PC-9 (cell line): ENCODE measurements at places on chromosomes 6 and 20. TPM values are rescaled to one million over a fixed set of nuclear protein-coding genes. Genes with fewer than 3 reads are reported as not detected.

DNA sequence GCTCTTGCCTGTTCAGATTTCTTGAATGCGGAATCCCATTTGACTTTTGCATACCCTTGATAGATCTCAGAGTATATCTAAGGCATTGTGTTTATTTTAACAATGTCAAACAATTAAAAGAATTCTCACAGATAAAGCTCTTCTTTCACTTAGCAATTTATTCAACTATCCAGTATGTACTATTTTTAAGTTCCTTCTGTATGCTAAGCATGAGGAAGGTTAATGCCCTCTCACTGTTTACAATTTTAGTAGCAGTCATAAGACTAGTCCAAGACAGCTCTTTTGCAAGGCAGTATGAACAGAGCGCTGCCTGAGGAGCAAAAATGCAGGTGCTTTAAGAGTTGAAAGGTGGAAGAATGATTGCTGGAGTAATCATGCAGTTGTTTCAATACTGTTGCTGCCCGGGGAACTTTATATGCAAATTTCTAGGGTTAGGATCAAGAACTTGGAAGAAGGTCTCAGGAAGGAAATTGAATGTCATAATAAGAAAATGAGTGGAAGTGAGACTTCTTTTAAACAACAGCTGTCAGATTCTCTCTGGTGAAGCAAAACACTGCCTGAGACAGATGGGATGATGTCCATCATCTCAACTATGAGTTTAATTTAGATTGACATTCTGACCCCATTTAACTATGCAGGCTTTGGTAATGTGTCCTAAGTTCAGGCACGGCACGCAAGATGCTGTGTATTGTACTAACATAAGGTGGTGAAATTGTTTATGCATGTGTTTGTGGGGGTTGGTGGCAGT is 1303.5 kb upstream of the CITED2 start:
- DNase-seq = no peak
- H3K27ac ChIP-seq = no peak overlapping the region
- no peak overlapping the region for H3K4me3 ChIP-seq
- no peaks in the 10 kb centered on the region for H3K36me3 ChIP-seq
- no peaks in the 10 kb centered on the region for H3K27me3 ChIP-seq
- H3K4me1 ChIP-seq = no peaks in the 10 kb centered on the region

DNA sequence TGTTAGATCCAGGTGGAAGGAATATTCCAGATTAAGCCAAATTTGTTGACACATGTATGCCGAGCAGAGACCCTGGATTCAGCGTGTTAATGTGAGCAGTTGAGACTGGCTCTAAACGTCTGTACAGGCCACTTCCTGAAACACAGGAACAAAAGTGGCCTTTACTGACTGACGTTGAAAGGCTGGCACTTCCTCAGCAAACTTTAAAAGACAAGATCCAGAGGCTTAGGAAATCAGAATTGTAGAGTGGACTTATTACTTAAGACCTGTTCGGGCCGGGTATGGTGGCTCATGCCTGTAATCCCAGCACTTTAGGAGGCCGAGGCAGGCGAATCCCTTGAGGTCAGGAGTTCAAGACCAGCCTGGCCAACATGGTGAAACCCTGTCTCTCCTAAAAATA is 125.7 kb upstream of the ARID1B start:
- no peak overlapping the region for H3K4me3 ChIP-seq
- no peaks in the 10 kb centered on the region for H3K4me1 ChIP-seq
- no peaks in the 10 kb centered on the region for H3K36me3 ChIP-seq
- no peaks in the 10 kb centered on the region for H3K27me3 ChIP-seq

GRCh38 chr6:89985751-89986493 is 91.7 kb downstream of the GJA10 start:
- H3K4me3 ChIP-seq = no peak overlapping the region
- H3K4me1 ChIP-seq = peaks cover 9% of the 10 kb centered on the region; the same call in 1 of the 2 replicates
- no peaks in the 10 kb centered on the region for H3K36me3 ChIP-seq
- no peaks in the 10 kb centered on the region for H3K27me3 ChIP-seq
- H3K27ac ChIP-seq = no peak overlapping the region

DNA sequence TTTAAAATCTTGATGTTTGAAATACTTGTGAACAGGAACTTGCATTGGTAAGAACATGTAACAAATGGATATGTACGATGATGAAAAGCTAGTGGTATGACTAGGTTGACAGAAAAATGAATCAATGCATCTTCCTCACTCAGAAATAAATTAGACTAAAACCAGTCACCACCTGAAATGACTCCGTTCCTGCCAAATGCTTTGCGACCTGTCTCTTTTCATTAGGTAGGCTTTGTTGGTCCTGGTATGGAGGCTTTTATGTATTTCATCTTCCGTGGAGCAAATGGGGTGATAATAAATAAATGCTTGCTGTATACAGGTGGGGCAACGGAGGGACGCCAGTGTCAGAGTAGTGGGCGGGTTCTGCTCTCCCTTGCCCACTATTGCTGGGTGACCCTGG is 17.1 kb upstream of the ULBP3 start:
- no peaks in the 10 kb centered on the region for H3K36me3 ChIP-seq
- H3K4me1 ChIP-seq = no peaks in the 10 kb centered on the region
- no peak overlapping the region for H3K27ac ChIP-seq
- DNase-seq = no peak

GRCh38 chr6:12024699-12025434 is 12.8 kb downstream of the HIVEP1 start:
- H3K27ac ChIP-seq = no peak overlapping the region
- no peaks in the 10 kb centered on the region for H3K27me3 ChIP-seq
- no peak overlapping the region for H3K4me3 ChIP-seq

DNA sequence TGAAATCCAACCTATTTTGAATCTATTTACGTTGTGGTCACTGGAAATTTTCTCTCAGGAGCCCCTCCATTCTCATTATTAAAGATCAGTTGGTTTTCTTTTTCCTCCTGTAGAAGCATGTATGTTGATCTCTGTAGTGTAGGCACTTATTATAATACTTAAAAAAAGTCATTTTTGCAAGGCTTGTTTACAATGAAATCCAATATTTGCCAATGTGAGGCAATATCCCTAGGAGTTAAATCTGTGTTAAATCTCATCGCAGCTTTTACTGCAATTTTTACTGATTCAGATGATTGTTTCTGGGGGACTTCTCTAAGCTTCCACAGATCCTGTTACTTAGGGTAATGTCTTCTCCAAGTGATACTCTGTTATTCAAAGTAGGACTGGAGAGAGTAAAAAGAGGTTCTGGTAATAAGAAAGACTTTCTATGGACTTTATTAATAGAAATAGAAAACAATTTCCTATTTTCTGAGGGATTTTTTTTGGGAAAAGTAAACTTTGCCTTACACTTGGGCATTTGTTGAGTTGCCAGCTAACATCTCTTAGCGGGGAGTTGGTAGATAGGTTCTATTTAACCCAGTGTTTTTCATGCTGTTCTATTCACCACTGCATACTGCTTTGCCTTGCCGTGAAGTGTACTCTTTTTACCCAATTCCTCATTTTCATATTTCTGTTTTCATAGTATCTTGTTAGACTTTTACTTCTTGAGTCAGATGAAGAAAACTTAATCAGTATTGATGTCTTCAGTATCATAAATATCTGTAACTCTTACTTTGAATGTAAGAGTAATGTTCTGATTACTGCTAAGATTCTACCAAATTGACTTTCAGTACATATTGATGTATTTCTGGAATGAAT is 48.6 kb downstream of the CDKAL1 start:
- no peaks in the 10 kb centered on the region for H3K4me1 ChIP-seq
- H3K27me3 ChIP-seq = no peaks in the 10 kb centered on the region
- H3K27ac ChIP-seq = no peak overlapping the region
- DNase-seq = no peak
- H3K36me3 ChIP-seq = no peaks in the 10 kb centered on the region
- no peak overlapping the region for H3K4me3 ChIP-seq

DNA sequence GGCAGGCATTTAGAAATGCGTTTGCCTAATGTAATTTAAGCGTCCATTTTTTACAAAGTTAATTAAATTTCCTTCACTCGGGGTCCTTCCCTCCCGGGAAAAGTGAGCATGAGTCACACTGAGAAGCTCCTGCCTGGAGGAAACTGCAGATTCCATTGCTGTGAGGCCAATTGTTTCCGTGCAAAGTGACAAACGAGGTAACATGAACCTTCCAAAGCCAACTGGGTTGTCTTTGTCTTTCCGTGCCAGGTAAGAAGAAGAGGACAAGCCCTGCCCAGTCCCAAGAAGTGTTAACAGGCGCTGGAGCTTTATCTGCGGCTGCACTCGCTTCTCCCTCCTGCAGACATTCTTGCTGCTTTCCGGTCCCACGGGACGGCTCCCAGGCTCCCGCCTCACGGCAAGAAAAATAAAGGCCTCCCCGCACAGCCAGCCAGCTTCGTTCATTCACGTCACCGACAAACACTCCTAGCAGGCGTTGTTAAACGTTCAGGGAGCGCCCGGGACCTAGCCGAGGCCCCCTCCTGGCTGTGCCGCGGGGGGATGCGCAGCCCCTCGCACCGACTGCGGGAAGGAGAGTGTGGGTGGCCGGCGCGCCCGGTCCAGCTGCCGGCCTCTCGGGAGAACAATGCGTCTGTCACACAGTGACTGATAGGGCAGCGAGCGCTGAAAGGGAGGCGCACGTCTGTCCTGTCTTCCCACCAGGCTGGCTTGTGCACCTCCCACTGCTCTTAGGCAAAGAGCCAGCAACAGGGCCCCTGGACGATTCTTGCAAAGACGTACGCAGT is 61.5 kb upstream of the HDDC2 start:
- H3K27ac ChIP-seq = peak overlapping the region; percentile 10
- peak; percentile 86 for DNase-seq
- no peaks in the 10 kb centered on the region for H3K36me3 ChIP-seq
- peak overlapping the region; percentile 59 for H3K4me3 ChIP-seq

- H3K27ac ChIP-seq = no peak overlapping the region
- H3K4me3 ChIP-seq = no peak overlapping the region
- H3K36me3 ChIP-seq = no peaks in the 10 kb centered on the region
- no peaks in the 10 kb centered on the region for H3K27me3 ChIP-seq
Observed at GRCh38 chr6:140774080-140774505, 1358.6 kb upstream of the GJE1 start.

GRCh38 chr6:32551410-32551809 is 21.3 kb upstream of the HLA-DRB5 start:
- peaks cover 5% of the 10 kb centered on the region; the same call in 1 of the 2 replicates for H3K27me3 ChIP-seq
- H3K4me1 ChIP-seq = no peaks in the 10 kb centered on the region
- no peak overlapping the region for H3K27ac ChIP-seq
- H3K4me3 ChIP-seq = no peak overlapping the region
- DNase-seq = no peak

DNA sequence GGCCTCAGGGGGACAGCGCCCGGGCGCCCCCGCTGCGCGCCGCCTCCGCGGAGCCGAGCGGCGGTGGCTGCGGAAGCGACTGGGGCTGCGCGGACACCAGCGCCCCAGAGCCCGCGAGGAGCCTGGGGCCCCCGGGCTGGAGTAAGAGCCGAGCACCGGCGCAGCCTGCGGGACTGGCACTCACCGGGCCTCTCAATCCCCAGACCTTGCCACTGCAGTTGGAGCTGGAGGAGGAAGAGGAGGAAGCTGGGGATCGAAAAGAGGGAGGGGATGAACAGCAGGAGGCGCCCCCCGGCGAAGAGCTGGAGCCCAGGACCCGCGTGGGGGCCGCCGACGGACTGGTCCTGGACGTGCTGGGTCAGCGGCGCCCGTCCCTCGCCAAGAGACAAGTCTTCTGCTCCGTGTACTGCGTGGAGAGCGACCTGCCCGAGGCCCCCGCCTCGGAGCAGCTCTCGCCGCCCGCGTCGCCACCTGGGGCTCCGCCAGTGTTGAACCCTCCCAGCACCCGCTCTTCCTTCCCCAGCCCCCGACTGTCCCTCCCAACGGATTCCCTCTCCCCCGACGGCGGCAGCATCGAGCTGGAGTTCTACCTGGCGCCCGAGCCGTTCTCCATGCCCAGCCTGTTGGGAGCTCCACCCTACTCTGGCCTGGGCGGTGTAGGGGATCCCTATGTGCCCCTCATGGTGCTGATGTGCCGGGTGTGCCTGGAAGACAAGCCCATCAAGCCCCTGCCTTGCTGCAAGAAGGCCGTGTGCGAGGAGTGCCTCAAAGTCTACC is 590 bp downstream of the RNF217 start:
- no peaks in the 10 kb centered on the region for H3K27me3 ChIP-seq
- peaks cover 52% of the 10 kb centered on the region for H3K4me1 ChIP-seq
- no peak for DNase-seq
- H3K4me3 ChIP-seq = peak overlapping the region; percentile 79

DNA sequence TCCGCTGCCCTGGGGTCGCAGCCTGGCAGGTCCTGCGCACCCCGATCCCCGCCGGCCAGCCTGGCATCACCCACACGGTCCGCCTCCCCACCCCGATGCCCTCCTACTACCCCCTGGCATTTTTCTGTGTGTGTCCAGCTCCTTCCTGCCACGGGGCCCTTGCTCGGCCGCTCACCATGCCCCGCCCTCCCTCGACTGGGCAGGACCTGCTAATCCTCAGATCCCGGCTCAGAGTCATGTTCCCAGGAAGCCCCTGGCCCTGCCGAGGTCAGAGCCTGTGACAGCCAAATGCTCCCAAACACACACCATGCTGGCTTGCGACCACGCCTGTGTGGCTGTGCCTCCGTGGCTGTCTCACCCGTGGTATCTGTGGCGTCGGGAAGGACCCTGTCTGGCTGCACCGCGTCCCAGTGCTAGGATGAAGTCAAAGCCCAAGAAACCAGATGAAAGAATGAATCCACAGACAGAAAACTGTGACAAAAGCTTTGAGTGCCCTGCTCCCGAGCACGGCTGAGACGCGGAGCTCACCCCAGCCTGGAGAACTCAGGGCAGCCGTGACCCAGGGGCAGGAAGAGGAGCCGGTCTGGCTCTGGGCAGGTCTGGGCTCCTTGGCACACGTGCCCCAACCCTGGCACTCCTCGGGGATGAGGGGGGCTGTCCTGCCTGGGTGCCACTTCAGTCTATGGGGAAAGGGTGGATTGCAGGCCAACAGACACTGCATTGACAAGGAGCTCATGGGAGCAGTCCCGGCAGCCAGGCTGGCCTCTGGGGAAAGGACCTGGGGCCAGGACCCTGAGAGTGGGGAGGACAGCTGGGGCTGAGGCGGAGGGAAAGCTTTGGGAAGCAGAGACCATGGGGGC is 20.8 kb upstream of the SLCO4A1 start:
- H3K4me3 ChIP-seq = peak overlapping the region; percentile 80
- H3K27ac ChIP-seq = peak overlapping the region; percentile 99
- no peaks in the 10 kb centered on the region for H3K36me3 ChIP-seq
- H3K4me1 ChIP-seq = peaks cover 80% of the 10 kb centered on the region

GRCh38 chr20:16481977-16482376 is 91.3 kb downstream of the KIF16B start:
- no peak overlapping the region for H3K27ac ChIP-seq
- H3K4me3 ChIP-seq = no peak overlapping the region
- no peaks in the 10 kb centered on the region for H3K36me3 ChIP-seq
- H3K4me1 ChIP-seq = peaks cover 9% of the 10 kb centered on the region
- no peaks in the 10 kb centered on the region for H3K27me3 ChIP-seq
- DNase-seq = no peak

GRCh38 chr6:65938000-65938399 is 231.0 kb upstream of the EYS start:
- no peak overlapping the region for H3K4me3 ChIP-seq
- H3K27me3 ChIP-seq = no peaks in the 10 kb centered on the region
- no peak for DNase-seq

- H3K27ac ChIP-seq = no peak overlapping the region
- H3K4me3 ChIP-seq = no peak overlapping the region
- H3K36me3 ChIP-seq = no peaks in the 10 kb centered on the region
- DNase-seq = no peak
- no peaks in the 10 kb centered on the region for H3K27me3 ChIP-seq
Observed at GRCh38 chr6:144769142-144769541, 484.0 kb downstream of the UTRN start.

WFDC10B gene
- total RNA-seq = not detected in 2 replicates

GRCh38 chr20:53786445-53787267 is 193.0 kb upstream of the ZNF217 start:
- H3K4me3 ChIP-seq = peak overlapping the region; percentile 40; the same call in 1 of the 2 replicates
- H3K27ac ChIP-seq = peak overlapping the region; percentile 98
- peaks cover 68% of the 10 kb centered on the region for H3K4me1 ChIP-seq
- peak; percentile 44 for DNase-seq
